ENCODE measurements at places on chromosomes 12 and 14.
A peak's percentile ranks its signal among the peaks of the same experiment; 100 is the strongest.

DNA sequence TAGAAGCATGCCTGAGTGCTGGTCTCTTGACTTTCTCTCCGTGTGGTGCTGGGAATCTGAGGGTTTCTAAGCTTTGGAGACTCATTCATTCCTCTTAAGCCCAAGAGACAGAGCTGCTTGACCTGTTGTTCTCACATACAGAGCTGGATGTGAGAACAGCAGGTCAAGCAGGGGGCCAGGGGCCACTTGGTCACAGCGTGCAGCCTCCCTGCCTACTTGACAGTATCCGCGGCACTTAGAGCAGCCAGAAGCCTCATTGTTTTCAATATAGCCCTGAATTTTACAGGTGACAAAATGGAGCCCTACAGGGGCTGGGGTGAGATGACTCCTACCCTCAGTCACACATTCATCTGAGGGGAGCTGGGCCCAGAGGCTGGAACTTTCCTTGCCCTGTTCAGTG is 88.9 kb downstream of the ESRRB start:
- no peak for DNase-seq

GRCh38 chr12:11577658-11578260 is 71.7 kb upstream of the ETV6 start:
- DNase-seq = no peak

DNA sequence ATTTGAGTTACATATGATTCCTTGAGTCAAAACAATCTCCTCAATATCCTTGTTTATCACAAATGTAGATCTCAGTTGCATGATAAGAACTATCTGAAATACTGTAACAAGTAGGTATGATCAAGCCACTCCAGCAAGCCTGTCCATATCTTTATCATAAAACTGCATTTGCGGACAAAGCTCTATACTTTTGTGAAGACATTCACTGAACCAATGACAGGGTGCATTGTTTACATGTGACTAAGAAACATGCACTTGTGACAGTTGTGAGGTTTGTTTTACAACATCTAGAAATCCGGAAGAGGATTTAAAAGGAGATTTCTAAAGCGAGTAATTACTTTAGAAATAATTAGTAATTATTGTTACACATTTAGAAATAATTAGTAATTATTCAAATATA is 111.7 kb downstream of the PPP2R5E start:
- no peak for DNase-seq

- no peak for DNase-seq
These were observed 12.4 kb upstream of the SNAPC1 start for GRCh38 chr14:61749867-61750266.

DNA sequence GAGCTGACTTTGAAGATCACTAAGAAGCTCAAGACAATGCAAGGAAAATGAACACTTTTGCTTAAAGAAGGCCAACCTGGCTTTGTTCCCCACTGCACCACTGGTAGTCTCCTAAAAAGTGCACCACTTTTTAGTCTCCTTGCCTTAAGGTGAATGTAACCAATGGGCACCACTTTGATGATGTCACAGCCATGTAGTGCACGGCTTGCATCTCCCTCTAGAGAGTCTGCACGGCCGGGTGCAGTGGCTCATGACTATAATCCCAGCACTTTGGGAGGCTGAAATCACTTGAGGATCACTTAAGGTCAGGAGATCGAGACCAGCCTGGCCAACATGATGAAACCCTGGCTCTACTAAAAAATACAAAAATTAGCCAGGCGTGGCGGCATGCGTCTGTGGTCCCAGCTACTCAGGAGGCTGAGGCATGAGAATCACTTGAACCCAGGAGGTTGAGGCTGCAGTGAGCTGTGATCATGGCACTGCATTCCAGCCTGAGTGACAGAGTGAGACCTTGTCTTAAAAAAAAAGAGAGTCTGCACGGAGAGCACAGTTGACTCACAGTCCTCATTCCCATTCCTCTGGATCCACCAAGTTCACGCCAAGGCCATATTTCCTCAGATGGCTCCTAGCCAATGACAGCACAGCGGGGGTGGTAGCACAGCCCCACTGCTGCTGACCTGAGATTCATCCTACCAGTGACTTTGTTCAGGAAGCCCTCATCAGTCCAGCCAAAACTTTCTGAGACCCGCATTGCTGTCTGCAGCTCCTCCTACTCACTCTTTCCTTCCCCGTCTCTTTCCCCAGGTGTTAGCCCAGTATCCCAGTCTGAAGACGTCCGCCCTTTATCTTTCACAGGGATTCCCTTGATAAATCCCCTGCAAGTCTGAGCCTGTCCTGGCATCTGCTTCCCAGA is 16.5 kb upstream of the IFT81 start:
- no peak for DNase-seq

DNA sequence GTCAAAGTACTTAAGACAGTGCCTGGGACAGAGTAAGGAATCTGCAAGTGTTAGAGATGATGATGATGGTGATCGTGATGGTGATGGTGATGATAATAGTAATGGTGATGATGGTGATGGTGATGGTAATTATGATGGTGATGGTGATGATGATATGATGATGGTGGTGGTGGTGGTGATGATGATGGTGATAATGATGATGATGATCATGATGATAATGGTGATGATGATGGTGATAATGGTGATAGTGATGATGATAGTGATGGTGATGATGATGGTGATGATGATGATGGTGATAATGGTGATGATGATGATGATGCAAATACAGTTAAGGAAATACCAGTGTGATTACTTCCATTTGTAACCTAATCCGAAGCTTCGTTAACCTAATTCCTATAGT is 5.2 kb upstream of the TMEM132C start:
- DNase-seq = no peak

DNA sequence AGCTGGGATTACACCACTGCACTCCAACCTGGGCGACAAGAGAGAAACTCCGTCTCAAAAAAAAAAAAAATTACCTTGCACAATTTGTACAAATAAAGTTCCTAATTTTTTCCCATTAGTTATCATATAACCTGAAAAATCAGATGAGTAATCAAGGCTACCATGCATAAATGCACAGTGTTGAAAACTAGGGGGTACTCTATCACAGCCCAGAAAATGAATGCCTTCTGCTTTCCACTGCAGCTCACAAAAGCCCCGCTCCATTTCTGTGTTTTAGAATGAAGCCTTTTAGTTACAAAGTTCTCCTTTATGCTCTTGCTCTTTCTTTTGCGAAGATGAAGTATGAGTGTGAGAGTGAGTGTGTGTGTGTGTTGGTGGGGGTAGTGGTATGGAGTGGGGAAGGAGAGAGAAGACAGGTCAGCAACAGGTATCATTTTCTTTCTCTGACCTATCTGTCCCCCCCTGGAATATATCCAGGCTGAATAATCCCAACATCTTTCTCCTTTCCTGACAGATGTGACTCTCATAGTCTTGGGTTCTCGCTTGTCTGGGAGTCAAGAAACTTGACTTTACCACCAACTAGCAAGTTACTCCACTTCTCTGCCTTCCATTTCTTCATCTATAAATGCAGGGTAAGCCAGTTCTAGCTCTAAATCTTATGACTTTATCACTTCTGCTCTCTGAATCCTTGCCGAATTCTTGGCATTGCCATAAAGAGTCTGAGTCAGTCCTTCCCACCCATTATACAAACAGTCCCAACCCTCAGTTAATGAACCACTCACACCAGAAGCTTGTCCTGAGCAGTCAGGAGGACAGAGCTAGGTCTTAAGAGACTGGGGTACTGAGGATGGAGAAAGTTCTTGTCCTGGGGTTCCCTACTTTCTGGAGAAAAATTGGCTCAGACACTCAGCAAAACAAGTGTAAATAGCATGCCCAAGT is 16.1 kb downstream of the BIN2 start:
- no peak for DNase-seq

DNA sequence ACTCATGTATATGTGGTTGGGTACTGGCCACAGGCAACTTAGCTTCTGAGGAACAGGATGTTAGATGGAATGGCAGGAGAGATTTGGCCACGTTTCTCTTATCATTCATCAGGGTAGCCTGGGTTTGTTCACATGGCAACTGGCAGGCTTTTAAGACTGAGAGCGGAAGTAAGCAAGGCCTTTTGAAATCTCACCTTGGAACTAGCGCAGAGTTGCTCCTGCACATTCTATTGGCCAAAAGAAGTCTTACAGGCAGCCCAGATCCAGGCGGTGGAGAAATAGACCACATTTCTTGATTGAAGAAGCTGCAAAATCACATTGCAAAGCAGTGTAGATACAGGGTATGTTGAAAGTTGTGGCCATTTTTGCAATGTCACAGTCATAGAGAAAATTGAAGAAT is 3.7 kb downstream of the CLEC4A start:
- no peak for DNase-seq

DNA sequence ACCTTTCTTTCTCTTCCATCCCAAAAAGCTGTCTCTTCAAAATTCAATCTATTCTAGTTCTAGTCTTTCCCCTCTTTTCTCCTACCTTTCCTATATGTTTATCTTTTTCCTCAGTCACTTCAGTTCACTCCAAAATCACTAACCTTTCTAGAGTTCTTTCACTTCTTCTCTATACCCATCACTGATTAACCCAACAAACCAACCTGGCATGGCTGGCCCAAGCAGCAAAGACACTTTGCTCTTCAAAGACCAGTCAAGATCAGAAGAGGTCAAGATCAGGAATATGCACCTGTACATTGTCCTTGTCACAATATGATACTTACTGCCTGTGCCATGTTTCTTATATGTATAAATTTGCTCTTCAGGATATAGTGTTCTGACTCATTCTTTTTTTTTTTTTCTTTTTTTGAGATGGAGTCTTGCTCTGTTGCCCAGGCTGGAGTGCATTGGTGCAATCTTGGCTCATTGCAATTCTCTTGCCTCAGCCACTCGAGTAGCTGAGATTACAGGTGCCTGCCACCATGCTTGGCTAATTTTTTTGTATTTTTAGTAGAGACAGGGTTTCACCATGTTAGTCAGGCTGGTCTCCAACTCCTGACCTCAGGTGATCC is 112.9 kb downstream of the C12orf42 start:
- no peak for DNase-seq

DNA sequence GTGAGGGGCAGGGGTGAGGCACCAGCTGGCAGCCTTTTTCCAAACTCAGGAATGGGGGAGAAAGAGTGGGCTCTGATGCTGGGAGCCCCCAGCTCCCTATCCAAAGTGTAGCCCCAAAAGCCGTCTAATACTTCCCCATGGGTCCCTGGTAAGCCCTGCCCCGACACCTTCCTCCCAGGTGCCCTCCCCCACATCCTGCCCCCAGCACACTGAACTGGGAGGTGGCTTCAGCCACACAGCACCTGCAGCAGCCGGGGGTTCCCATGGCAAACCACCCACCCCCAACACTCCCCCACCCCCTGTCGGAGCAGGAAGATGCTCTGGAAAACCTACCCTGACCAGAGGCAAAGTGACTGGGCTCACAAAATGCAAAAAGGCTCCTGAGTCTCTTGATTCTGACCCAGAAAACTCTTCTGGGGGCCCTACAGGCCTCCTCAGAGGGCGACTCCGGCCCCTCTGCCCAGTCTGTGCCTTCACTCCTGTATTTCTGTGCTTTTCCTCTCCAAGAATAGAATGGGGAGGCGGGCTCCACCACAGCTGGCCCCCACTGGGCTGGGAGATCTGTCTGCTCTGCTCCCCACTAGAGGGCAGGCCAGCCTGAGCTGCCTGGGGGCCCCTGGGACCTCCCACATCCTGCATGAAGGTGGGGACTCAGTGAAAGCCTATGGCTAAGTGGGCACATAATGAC is 81.6 kb downstream of the ITPK1 start:
- peak; percentile 18 for DNase-seq

DNA sequence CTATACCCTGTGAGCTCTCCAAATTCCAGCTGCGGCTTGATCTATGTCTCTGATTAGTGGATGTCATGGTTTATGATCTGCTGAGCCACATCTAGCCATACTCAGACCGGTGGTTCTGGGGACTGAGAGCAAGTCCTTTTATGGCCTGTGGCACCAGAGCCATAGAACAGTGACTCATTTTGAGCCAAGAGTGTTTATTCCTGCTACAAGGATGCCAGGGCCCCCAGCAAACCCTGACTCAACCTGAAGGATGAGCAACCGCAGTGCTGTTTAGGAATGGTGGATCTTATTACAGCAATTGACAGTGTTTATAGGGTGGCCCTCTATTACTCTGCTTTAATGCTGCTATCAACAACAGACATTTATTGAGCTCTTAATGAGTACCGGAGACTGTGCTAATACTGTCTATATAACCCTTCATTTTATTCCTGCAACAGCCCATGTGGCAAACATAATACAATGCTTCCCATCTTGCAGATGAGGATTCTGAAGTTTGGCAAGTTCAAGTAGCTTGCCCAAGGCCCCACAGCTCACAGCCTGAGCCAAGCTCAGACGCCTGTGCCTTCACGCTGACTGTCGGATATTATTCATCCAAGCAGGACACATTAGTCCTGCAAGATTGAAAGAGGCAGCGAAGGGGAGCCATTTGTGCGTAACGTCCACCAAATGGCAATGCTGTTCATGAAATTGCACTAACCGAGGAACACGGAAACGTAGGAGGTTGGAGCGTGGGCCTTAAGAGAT is 273.6 kb upstream of the PWP1 start:
- DNase-seq = no peak

- DNase-seq = no peak
These were observed 15.7 kb downstream of the ASPG start for GRCh38 chr14:104101086-104101621.

DNA sequence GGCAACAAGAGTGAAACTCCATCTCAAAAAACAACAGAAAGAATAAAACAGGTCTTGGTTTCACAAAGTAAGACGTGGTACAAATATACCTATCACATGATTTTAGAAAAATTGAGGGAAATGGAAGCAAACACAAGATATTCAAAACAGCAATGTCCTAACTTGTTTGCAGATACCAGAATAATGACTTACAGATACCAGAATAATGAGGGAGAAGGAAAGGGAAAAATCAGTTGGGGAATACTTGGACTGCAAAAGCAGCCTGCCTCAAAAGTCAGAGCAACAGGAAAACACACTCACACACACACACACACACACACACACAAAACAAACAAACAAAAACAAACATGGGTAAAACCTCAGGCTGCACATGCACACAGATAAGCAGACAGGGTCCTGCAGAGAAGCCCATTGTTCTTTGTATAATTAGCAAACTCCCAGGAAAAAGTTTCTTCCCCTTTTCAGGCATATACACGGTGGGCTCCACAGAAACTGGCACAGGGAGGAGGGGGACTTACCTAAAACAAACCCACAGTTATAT is 65.7 kb upstream of the CAPRIN2 start:
- no peak for DNase-seq

DNA sequence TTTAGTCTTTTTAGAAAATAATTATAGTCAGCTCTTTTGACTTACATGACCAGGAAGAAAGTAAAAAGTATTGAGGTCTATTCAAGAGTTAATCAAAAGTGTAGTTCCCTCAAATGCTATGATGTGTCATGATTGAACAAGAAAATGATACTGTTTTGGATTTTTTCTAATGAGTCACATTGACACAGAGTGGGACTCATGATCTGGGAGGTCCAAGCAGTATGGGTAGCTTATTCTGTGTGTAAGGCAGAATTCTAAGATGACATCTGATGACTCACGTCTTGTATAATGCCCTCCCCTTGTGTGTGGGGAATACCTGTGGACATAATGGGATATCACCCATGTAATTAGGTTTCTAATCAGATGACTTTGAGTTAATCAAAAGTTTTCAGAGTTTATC is 178.1 kb upstream of the DDHD1 start:
- no peak for DNase-seq

GRCh38 chr14:101454229-101454628 is 107.1 kb upstream of the DIO3 start:
- DNase-seq = no peak

Measured in stimulated activated CD8-positive, alpha-beta memory T cell treated with anti-CD3 and anti-CD28 coated beads, Interleukin-15, amount 100 ng/mL, for 24 hours (primary cell).